ENCODE measurements at places on chromosomes 13 and 19. TPM values are rescaled to one million over a fixed set of nuclear protein-coding genes. Genes with fewer than 3 reads are reported as not detected.

Gene SHKBP1
- 89.6 TPM for total RNA-seq

Gene CYP4F22
- not detected for total RNA-seq

Gene RDH8
- not detected for total RNA-seq

Gene LACC1
- 1.7 TPM for total RNA-seq

Gene ERICH4
- not detected for total RNA-seq

Gene SKA3
- 25.3 TPM for total RNA-seq

Gene ZNF540
- total RNA-seq: not detected

Gene RPS28
- 392 TPM for total RNA-seq

Gene NCR1
- not detected for total RNA-seq

Gene F10
- total RNA-seq: not detected

Gene NCAN
- total RNA-seq: not detected

Gene DZIP1
- total RNA-seq: 3.9 TPM

Gene RAB20
- 9.1 TPM for total RNA-seq

Gene NFKBIB
- 25.8 TPM for total RNA-seq

Gene ZNF723
- not detected for total RNA-seq

Gene SLC17A7
- 0.05 TPM for total RNA-seq

Gene ZNF534
- not detected for total RNA-seq

Gene CIC
- total RNA-seq: 42.8 TPM

Gene PTBP1
- 434 TPM for total RNA-seq

Gene COX7A1
- 20.4 TPM for total RNA-seq

Gene VSTM1
- not detected for total RNA-seq

Gene FPR3
- not detected for total RNA-seq

Gene KLK5
- total RNA-seq: not detected

Gene KIR3DL2
- not detected for total RNA-seq

Gene SPRED3
- total RNA-seq: 3.4 TPM

Gene ZNF556
- total RNA-seq: not detected

Gene ONECUT3
- total RNA-seq: not detected

Gene RXFP2
- total RNA-seq: not detected

Gene CYP2S1
- 4.7 TPM for total RNA-seq

Gene CYP2B6
- total RNA-seq: not detected

Gene NUDT19
- 15.5 TPM for total RNA-seq

Gene LSR
- total RNA-seq: 0.93 TPM

Gene PLIN4
- total RNA-seq: 0.07 TPM

Measured in mammary microvascular endothelial cell (primary cell).